Panc1 (cell line): ENCODE measurements at places on chromosomes 12 and 14. TPM values are rescaled to one million over a fixed set of nuclear protein-coding genes. Genes with fewer than 3 reads are reported as not detected.

GRCh38 chr12:131710464-131711457 is at the start of gene SFSWAP:
Gene SFSWAP, plus strand, starts transcription at chr12:131711090. Its CDS starts 140 bp downstream, at chr12:131711230.
- peak; percentile 45 for DNase-seq

GRCh38 chr12:28192125-28192524 is 1.9 kb downstream of the CCDC91 start:
- DNase-seq: no peak

DNA sequence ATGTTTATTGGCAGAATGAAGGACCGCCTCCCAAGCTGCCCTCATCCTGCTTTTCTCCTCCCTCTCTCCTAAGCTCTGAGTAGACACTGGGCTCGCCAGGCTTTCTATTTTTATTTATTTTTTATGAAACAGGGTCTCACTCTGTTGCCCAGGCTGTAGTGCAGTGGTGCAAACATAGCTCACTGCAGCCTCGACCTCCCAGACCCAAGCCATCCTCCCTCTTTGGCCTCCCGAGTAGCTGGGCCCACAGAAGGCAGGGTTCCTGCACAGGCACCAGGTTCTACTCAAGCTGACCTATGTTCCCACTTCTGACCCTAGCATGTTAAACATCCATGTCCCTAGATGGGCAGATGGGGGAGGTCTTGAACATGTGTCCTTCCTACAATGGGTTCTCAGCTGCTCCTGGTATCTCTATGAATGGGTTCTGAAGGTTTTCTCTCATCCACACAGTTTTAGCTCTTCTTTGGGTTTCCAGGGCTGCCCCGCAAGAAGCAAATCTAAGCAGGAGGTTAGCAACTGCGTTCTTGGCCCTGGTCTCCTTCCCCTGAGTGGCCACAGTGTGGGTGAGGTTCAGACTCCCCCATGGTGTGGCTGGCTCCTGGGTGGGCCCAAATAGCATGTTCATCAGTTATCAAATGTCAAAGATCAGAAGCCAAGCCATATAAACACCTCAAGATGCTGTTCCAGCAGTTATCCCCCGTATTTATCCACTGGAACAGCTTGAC is 167.3 kb downstream of the ZFP36L1 start:
- no peak for DNase-seq

DNA sequence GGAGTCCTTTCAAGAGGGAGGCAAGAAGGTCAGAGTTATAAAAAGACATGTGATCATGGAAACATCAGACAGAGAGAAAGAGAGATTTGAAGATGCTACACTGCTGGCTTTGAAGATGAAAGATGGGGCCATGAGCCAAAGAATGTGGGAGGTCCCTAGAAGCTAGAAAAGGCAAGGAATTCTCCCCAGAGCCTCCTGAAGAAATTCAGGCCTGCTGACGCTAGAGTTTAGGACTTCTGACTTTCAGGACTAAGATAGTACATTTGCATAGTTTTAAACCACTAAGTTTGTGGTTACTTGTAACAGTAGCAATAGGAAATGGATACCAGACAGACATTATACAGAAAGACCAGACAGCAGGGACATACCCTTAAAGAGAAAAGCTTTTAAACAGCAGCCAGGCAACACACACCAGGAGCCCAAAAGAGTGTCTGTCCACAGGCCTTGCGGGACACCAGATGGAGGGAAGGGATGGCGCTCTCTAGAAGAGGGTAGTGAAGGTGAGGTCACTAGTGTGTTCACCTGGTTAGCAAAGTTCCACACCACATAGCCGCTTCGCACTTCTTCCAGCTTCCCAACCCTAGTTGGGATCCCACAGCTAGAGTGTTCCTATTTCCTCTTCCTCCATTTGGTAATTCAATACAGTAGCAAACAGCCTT is 29.7 kb upstream of the CEBPE start:
- DNase-seq: no peak

DNA sequence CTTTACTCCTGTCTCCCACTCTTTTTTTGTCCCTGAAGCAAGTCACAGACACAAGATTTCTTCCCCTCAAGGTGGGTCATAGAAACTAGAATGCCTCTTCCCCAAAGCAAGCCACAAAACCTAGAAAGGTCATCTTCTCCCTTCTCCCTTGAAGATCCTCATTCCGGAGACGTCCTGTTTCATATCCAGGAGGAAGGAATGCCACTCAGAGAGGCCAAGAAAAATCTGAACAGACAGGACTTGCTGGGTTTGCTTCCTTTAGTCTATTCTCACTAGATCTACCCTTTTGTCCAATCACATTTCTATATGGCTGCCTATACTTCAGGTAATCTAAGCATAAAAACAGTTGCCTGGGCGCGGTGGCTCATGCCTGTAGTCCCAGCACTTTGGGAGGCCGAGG is 23.7 kb downstream of the SLC6A15 start:
- no peak for DNase-seq

- peak; percentile 28 for DNase-seq
Observed at GRCh38 chr12:130916241-130916911, 37.3 kb upstream of the ADGRD1 start.

DNA sequence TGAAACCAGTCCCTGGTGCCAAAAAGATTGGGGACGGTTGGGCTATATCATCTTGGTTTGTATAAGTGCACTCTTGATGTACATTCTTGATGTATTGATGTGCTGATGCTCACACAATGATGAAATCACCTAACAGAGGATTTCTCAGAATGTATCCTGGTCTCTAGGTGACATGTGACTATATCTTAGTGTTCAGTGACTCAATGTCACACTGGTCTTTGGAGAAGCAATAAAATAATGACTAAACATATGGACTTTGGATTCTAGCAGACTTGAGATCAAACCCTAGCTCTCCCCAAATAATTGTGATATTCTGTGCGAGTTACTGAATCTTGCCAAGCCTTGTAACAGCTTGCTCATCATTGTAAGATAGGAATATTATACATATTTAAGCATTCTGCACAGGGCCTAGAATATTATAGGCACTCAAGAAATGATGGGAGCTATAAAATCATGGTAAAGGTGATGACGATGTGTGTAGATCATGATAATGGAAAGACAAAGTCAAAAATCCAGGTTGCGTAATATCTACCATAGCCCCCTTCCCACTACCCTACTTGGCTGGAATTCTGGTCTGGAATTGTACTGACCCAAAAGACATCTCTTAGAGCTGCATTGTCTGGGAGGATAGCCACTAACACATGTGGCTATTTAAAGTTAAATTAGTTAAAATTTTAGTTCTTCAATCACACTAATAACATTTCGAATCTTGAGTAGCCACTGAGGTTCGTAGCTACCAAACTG is 117.6 kb upstream of the PWP1 start:
- no peak for DNase-seq

GRCh38 chr14:68790644-68791077 is 2.2 kb downstream of the ZFP36L1 start:
- no peak for DNase-seq

DNA sequence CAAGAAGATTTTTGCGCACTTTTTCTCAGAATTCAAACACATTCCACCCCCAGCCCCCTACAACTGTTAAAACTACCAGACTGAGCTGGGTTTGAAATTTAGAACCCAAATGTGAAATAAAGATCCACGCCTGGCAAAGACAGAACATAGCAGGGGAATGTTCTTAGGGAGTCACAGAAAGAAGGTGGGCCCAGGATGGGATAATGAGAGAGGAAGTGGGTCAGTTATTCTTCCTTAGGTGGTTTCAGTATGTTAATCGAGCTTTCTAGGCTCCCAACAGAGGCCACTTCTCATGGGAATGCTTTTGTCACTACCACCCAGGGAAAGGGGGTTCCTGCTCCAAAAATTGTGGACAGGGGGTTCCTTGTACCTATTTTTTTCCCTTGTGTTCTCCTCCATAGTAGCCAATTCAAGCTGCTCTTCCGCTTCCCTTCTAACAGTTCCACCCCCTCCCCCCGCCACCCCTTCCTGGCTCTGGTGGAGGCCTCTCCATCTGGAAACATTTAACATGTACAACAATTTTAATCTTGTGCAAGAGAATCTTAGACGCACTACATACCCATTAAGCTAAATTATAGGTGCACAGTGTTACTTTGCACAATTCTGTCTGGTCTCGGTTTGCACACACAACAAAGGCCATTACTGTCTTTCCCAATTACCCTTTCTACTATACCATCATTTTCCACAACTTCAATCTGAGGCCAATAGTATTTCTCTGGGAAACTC is 218.1 kb downstream of the MON2 start:
- DNase-seq: no peak

DNA sequence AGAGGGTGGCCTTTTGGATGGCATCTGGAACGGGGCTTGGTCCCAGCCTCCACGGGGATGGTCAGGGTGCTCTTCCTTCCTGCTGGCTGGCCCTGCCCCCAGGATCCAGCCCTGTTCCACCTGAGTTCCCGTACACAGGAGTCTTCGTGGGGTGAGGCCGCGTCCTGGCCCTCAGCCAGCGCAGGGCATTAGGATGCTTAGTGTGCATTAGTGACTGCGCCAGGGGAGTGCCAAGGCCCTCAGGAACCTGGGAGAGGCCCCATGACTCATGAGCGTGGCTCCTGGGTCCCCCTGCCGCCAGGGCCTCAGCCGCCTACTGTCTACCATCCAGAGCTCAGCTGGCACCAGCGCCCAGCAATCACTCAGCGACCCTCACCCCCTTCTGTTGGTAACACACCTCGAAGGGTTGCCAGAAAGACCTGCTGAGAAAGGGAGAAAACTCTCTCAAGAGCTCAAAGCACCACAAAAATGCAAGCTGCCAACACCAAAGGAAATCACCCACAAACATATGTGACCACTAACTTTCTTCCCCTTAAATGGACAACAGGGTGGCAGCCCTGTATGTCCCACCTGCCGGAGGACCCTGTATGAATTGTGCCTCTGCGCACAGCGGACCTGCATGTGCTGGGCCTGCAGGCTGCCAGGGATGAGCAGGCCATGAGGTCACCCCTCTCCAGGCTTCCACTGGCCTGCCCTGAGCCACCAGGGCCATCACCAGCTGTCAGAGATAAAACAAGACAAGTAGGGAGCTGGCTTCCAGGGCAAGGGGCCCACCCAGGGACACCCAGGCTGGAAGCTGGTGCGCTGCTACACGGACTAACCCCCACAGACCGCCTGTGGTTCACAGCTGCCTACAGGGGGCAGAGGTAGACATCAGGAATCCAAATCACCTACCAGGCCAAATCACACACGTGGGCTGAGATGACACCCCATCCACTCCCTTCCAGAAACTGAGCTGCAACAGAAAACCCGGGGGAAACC is 28.7 kb downstream of the CCDC85C start:
- DNase-seq: no peak

DNA sequence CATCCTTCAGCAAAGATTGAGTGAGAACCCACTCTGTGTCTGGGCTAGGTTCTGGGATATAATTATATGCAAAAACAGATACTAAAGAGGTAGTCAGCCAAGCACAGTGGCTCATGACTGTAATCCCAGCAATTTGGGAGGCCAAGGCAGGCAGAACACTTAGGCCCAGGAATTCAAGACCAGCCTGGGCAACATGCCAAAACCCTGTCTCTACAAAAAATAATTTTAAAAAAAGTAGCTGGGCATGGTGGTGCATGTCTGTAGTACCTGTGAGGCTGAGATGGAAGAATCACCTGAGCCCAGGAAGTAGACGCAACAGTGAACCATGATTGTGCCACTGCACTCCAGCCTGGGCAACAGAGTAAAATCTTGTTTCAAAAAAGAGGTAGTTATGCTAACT is 237.5 kb upstream of the HMGA2 start:
- no peak for DNase-seq

DNA sequence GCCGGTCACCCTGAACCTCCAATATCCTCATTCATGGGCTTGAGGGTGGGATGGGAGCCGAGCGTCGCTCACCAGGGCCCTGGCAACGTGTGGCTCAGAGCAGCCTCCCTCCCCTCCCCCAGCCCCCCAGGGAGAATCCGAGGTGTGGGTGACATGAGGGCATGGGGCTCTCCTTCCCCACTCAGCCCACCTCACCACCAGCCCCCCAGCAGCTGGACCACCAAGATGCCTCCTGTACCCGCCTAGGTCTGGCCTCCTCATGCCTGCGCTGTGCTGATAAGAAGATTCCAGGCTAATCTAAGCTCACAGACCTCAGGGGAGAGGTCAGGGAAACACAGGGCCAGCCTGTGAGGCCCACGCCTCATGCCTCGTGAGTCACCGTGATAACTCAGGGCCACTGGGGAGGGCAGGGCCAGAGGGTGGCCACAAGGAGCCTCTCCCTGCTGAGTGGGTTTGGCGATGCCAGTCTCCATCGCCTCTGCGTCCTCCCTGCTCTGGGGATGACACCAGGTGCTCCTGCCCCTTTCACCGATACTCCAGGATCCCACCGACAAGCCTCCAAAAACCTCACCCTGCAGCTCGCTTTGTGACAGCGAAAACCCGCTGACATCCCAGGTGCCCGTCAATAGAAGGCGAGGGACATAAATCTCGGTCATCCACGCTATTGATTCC is 56.9 kb downstream of the TESC start:
- DNase-seq: no peak

GRCh38 chr14:51548187-51548586 is 103.5 kb upstream of the FRMD6 start:
- DNase-seq: no peak

- DNase-seq: no peak
Observed at GRCh38 chr14:100022772-100023451, 42.3 kb upstream of the EVL start.

- DNase-seq: no peak
Observed at GRCh38 chr12:24111616-24112015, 162.1 kb upstream of the SOX5 start.

- no peak for DNase-seq
Observed at GRCh38 chr12:111757361-111758119, 9.2 kb upstream of the ALDH2 start.

DNA sequence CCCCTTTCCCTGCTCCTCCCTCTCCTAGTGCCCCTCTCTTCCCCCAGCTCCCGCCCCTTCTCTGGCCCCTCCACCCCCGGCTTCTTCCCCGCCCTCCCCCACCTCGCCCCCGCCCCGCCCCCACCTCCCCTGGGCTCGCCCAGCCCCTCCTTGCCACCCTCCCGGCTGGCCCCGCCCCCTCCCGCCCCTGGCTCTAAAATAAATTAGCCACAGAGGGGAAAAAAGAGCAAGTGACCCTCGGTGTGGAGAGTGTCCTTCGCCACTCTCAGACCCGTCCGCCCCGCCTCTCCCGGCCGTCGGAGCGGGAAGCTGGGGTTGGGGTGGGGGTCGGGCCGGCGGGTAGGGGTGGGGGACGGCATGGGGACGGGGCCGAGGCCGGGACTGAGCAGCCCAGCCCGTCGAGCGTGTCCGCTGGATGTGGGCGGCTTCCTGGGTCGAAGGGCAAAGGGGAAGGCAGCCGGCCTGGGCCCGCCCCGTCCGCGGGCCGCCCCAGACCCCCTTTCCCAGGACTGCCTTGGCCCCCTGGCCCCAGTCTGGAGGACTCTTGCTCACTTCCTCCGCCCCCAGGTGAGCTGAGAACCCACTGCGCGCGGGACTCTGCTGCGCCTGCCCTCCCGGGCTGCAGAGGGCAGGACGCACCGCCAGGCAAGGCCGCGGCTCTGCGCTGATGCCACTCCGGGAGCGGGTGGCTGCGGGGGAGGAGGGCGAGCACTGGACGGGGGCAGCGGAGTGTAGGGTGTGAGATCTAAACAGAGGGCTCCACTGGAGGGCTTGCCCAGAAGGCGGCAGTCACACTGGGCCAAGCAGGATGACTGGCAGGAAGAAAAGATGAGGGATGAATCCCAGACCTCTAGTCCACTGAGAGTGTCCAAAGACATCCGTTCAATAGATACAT is 570 bp upstream of the FIGNL2 start:
- DNase-seq: no peak

- DNase-seq: no peak
Observed at GRCh38 chr12:64400041-64400440, 4.2 kb upstream of the XPOT start.

GRCh38 chr14:85214471-85214870 is 315.5 kb upstream of the FLRT2 start:
- no peak for DNase-seq

Gene LTBR
- 3.1 TPM for total RNA-seq

Gene YBX3
- 155 TPM for total RNA-seq

Gene TSPAN8
- total RNA-seq: 4.2 TPM

Gene DPPA3
- not detected for total RNA-seq

Gene XRCC3
- 36.8 TPM for total RNA-seq
